NCI-H2171 (cell line): ENCODE measurements at places on chromosomes 5 and 9.
A peak's percentile ranks its signal among the peaks of the same experiment; 100 is the strongest.

DNA sequence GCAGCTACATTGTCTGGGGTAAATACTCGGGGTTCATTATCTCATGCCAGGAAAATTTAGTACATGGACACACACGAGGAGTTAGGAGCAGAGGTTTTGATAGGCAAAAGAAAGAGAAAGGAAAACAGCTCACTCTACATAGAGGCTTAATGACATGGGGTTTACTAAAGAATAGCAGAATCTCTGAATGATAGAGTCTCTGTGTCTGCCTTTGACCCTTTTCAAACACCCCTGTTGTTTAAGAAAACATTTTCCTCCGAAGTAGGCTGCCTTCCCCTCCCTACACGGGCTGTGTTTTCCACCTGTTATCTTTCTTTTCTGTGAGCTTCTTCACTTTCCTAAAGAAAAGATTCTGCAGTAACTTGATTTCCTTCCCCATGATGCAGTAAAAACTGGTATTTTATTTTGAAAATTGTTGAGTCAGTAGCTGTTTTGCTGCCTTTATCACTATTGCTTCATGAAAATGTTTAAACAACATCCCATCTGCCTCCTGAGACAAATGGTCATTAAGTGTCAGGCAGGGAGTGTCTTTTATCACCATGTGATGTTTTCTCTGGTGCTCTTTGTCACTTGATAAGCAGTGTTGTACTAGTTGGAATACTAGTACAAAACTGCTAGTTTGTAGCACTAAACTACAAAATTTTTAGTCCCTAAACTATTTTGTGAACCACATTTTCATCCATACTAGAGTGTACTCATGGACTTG lies 76.6 kb downstream of the PPIC start:
- no peak for DNase-seq

GRCh38 chr5:151081431-151082281 lies 822 bp upstream of the TNIP1 start:
- no peak for DNase-seq

GRCh38 chr9:136980669-136981478 lies 1.9 kb upstream of the LCNL1 start:
- DNase-seq = no peak

GRCh38 chr5:140327589-140327988 lies 18.8 kb downstream of the HBEGF start:
- peak; percentile 29 for DNase-seq

DNA sequence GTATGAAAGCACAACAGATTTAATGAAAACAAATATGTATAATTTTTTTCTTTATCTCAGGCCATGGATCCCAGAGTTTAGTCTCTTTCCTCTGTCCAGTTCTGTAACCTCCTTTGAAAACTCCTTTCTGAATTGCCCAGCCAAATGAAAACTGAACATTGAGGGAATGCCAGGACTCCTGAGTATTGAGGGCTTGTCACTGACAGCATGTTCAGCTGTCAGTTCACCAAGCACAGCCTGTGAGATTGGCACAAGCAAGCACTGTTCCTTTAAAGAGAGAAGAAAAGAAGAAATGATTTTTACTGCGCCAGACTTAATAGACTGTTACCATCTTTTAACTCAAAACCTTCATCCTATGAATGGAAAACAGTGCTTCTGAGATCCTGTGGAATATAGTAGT lies 27.3 kb downstream of the TTC1 start:
- DNase-seq = no peak
